Cardiac septum (tissue), 1 donor: ENCODE measurements at places on chromosomes 12 and 14.

DNA sequence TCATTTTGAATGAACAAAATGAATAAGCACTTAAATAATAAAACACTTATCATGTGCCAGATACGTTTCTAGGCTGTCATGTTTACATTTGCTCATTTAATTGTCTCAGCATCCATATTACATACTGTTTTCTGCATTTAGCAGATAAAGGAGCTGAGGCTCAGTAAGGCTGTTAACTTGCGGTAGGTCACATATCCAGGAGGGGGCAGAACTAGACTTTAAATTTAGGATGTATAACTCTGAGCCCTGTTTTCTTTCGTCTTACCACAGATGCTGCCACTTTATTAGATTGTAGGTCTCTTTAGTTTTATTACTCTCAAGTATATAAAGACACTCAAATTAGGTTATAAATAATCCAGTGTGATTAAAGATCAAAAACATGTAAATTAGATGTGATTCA, 17.7 kb downstream of the IRAK4 start:
- DNase-seq, result no peak

DNA sequence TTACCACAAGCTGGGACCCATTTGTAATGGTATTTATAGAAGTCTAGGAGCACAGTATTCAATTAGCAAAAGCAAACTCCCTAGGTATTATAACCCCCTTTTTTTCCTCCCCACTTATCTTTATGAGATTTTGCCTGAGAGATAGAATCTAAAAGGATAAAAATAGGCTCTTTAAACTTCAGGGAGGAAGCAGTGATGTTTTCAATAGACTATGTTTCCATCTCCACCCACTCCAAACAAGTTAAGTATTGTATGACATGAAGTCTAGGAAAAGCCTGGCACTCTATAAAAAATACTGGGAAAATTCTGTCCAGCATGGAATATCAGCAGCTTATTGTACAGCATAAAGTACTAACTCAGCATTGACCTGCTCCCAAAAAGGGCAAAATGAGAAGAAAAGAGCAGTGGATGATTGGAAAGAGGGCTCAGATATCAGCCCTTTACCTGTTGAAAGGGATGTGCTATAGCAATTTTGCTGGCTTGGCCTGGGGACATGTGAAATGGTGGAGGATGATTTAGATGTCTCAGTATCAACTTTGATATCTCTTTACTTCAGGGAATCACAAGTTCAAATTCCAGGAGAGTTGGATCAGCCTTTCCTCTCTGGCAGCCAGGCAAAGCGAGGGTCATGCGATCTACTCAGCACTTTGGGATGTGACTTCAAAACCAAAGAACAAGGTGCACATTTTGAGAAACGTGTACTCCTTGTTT, 72.4 kb downstream of the IGF1 start:
- DNase-seq, result no peak

DNA sequence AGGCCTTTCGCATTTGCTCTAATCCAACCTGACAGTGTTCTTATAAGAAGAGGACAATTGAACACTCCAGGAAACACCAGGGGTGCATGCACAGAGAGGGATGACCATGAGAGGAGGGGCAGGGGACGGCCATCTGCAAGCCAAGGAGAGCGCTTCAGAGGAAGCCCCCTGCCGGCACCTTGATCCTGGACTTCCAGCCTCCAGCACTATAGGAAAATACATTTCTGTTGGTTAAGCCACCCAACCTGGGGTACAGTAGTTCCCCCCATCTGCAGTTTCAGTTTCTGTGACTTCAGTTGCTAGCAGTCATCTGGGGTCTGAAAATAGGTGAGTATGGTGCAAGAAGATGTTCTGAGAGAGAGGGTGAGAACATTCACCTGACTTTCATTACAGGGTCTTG, 64.7 kb downstream of the CLMN start:
- DNase-seq, result peak; percentile 24

DNA sequence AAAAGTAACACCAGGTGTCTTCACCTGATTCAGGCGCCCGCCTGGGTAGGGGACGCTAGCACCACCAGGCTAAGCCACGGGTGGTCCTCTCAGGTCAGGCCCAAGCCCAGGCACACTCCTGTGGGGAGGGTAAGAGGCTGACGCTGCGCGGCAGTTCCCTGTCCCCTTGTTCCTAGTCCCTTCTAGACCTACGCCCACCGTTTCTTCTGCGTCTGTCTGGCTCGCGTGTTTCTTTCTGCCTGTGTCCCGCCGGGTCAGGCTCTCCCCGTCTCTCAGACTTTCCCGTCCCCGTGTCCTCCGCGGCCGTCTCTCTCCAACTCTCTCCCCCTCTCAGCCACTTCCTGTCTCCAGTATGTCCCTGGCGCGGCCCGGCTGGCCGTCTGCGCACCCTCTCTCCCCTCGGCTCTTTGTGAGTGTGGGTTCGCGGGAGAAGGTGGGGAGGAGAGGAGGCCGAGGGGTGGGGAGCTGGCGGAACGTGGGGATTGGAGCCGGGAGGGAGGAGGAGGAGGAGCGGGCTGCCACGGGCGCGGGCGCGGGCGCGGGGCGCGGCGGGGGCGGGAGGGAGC, 3.1 kb upstream of the TNS2 start:
- DNase-seq, result peak; percentile 91

- peak; percentile 20 for DNase-seq
These were observed 12.2 kb upstream of the COL2A1 start for GRCh38 chr12:48016373-48017020.

- DNase-seq, result no peak
These were observed 131.8 kb upstream of the MAP1LC3B2 start for GRCh38 chr12:116427200-116427930.

DNA sequence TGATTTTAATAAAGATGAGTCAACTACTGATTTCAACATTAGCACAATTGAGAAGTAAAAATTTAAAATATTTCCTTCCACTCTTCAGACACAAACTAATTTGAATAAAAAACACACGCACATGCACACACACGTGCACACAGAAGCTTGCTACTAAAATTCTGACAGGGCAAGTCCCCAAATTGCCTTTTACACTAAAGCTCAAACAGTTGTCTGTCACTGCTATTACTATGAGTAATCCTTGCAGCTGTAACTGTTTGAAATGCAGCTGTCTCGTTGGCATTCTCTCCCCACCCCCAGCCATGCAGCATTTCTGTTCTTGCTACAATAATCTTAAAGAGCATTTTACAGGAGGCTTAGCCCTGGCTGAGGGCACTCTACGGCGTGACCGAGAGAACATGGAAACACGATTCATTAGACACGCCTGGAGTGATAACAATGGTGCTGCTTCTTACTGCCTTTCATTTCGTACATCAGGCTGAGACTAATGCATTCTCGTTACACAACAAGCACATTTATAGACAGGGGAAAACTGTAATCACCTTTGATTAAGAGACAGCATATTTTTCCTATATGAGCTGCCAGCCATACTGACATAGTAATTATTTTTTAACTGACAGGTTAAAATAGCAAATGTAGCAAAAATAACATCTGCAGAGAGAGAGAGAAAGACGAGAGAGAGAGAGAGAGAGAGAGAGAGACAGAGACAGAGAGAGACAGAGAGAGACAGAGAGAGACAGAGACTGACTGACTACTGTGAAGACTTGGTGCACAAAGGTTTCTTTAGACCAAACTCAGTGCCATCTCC, 153.8 kb downstream of the MED13L start:
- DNase-seq, result no peak

DNA sequence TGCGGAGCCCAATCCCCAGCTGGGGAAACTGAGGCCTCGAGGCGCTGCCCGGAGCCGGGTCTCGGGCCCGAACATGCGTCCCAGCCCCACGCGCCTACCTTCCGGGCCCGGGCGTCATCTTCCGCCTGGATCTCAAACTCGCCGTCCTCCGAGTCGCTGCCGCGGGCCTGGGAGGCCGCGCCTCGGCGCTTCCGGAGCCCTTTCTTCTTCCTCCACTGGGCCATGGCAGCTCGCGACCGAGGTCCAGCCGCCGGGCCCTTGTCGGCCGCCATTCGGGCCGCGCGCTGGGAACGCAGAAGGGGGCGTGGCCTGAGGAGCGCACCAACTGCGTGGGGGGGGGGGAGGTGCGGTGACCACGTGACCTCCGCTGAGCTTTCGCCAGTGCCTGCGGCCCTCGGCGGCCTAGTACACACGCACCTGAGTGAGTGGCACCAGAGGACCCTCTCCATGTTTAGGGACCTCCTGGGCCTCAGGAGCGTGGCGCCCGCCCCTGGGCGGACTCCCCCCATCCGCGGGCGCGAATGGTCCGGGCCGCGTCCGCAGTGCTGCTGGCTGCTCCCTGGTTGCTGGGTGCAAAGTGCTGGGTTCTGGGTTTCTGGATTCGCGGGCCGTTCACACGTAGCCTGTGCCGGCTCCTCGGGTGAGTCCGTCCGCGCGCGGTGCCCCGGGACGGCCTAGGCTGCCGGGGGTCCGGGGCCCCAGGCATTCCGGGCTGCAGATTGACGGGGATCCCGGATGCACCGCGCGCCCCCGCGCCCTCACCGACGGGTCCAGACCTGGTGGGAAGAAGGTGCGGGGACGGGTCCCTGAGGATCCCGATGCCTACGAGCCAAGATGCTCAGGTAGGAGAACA, at the start of the genes DDX54 and RITA1:
Gene DDX54 (minus strand): TSS at position 299 of the 853 bp plus-strand sequence. CDS start 27 bp downstream, at position 272.
Gene RITA1 (plus strand): TSS at position 542 of the 853 bp plus-strand sequence. CDS start 1,026 bp downstream, outside the sequence.
- peak; percentile 92 for DNase-seq

GRCh38 chr12:29921307-29921706, 137.6 kb upstream of the TMTC1 start:
- no peak for DNase-seq

DNA sequence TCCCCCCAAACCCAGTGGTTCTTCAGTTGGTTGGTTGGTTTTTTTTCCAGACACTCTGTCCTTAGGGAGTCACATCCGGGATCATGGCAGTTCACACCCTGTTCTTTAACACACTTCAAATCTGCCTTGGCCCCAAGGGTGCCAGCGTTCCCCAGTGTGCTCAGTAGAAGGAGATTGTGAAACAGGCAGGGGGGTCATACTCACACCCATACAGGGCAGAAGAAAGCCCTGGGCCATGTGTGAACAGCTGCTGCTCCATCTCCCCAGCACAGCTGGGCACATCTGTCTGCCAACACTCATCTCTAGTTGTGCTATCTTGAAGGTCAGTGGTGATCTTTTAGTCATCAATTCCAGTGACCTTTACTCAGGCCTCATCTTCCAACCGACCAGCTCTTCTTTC, 64.4 kb upstream of the FUT8 start:
- DNase-seq, result no peak

- no peak for DNase-seq
These were observed 235.4 kb downstream of the SUDS3 start for GRCh38 chr12:118611770-118612169.

DNA sequence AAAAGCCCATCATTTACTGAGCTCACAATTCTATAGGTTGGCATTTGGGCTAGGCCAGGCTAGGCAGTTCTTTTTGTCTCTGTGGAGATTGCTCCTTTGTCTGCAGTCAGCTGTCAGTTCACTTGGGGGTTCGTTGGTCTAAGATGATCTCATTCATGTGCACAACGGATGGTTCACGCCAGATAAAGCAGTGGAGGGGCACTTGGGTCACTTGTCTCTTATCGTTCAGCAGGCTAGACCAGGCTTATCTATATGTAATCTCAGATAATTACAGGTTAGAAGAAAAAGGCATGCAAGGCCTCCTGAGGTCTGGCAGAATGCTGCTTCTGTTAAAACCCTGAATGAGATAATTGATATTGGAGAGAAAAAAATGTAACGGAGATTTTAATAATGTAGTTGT, 119.0 kb upstream of the ATP2B1 start:
- DNase-seq, result no peak

DNA sequence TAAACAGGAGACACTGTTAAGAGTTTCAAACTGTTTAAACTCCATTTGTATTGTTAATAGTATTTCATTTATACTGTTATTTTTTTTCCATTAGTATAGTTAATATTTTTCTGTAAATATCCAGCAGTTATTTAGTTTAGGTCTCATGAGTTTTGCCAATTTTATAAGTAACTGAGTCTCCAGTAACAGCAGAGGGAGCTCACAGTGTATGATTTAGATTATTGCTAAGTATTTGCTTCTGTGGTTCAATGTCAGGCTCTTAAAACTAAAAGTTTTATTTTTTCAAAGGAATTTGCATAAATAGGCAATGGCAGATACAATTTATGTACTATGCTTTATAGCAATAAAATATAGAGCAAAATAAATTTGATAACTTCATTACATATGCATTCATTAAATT, 209.7 kb downstream of the ATXN7L3B start:
- no peak for DNase-seq

DNA sequence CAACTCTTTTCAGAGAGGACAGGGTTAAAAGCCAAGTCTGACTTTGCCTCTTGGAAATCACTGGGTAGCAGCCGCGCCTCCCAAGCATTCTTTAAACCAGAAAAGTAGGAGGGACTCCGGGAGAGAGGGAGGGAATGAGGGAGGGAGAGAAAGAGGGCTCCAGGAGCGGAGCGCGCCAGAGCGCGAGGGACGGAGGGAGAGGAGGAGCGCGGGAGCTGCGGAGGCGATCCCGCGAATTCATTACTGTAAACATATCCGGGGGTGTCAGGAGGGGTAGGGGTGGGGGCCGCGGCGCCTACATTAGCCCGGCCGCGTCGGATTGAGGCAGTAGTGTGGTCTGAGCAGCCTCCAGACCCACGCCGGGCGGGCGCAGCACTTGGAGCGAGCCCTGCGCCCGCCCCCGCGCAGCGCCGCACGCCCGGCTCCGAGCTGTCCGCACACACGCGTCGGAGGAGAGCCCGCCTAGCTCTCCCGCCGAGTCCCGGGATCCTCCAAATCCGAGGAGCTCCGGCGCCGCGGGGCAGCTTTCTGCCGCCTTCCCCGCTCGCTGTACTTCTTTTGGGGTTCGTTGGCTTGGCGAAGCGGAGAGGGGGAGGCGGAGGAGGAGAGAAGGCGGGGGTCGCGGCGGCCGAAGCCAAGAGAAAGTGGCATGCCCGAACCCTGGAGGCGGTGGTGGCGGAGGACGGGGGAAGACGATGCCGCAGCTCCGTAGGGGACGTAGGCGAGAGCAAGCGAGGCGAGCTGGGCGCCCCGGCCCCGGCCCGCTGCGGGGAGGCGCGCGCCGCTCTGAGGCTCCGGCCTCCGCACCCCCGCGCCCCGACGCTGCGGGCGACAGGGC, 3.3 kb downstream of the FLRT2 start:
- peak; percentile 77 for DNase-seq

- DNase-seq, result no peak
These were observed 1.7 kb downstream of the RDH16 start for GRCh38 chr12:56955631-56956256.

DNA sequence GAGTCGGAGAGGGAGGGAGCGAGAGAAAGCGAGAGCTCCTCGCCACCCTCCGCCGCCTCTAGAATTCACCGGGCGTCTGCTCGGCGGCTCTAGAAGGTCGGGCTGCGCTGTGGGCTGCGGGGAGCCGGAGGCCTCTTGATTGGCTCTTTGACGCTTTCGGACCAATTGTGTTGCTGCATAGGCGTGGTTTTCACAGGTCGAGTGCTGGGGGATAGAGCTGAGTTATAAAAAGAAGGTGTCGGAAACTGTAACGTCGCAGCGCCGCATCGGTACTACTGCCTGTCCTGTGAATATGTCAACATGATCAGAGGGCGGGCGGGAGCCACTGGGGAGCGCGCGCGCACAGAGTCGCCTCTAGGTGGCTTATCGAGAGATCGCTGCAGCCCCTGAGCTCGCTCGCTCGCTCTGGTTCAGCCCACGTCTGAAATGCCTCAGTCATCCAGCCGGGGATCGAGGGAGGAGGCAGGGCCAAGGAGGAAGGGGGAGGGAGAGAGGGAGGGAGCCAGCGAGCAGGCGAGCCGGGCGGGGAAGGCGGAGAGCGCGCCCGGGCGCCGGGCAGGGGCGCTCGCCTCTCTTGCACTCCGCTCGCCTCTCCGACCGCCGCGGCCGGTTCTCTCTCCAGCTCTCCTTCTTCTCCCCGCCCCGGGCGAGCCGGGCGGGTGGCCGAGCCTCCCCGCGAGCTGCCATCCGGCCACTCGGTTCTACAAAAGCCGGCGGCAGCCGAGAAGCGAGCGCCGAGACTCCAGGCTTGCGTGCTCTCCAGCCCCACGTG, at the start of gene TBX3:
Gene TBX3 (minus strand): TSS at position 78 of the 772 bp plus-strand sequence. CDS start 975 bp downstream, outside the sequence.
- peak; percentile 94 for DNase-seq
